ENCODE measurements at places on chromosomes 11 and 22.
A peak's percentile ranks its signal among the peaks of the same experiment; 100 is the strongest.

DNA sequence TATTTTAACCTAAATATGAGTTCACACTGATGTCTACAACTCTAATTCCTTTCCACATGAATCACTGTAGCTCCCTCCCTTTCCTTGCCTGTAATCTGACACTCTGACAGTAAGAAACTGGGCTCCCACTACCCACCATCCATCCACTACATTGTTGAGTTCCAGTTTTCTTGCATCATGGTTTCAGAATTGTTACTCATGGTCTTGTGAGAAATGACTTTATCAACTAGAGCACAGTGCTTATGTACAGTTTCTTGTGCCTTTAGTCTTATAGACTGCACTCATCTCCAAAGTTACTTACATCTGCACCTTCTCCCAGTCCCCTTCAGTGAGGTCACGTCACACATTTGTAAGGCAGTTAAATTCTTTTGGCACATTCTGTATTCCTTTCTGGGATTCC, 78.6 kb downstream of the RTL6 start:
- peaks cover 3% of the 10 kb centered on the region for H3K4me1 ChIP-seq
- H3K27me3 ChIP-seq = no peaks in the 10 kb centered on the region
- DNase-seq = no peak
- no peak overlapping the region for H3K4me3 ChIP-seq

GRCh38 chr11:31408201-31408600, 38.5 kb downstream of the DNAJC24 start:
- no peak for DNase-seq
- H3K27ac ChIP-seq = no peak overlapping the region
- H3K27me3 ChIP-seq = no peaks in the 10 kb centered on the region

DNA sequence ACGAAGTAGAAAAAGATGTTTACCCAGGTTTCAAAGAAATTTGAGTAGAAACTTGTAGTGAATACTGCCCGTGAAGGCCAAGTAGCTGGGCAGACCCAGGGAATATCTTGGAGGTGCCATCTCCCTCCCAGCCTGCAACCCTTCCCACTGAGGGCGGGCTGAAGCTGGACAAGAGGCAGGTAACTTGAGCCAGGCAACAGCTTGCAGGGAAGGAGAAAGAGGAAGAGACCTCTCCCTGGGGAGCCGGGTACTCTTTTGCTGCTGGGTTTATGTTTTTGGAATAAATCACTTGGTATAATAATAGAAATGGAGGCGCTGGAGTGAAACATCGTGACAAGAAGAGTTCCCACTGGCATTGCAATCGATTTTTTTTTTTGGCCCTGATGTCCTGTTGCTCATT, 49.4 kb upstream of the JAM3 start:
- no peak for DNase-seq
- H3K4me3 ChIP-seq = no peak overlapping the region
- peaks cover 77% of the 10 kb centered on the region for H3K27me3 ChIP-seq
- H3K36me3 ChIP-seq = no peaks in the 10 kb centered on the region

DNA sequence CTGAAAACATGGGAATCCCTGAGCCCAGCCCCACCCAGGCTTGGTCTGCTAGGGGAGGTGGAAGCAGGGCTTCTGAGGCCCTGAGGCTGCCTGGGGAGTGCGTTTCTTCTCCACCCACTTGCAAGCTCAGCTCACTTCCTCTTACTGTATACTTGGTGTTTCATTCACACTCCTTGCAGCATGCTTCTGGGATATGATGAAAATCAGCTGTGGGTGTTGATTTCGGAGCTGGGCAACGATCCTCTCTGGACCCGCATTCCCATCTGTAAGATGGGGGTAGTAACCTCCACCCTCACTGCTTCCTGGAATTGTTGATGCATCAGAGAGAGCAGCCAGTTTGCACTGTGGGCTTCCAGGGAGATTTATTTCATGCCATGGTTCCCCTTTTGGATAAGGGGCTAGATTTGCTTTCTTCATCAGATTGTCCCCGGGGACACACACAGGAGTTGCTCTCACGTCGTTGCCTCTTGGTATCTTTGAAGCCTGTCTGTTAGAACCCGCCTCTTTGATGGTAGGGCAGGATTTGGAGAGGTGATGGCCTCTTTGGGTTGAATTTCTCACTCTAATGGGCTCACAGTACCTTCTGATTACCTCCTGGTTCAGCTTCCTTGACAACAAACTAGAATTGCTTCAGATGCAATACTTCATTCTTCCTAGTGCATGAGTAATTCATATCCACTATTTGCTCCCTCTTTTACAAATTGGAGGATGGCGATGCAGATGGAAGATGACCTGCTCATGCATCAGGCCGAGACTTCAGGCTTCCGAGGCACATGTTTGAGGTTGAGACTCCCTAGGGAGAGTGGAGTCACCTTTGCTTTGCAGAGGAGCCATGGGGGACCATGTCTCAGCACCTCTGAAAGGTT, 40.4 kb downstream of the BCR start:
- H3K27ac ChIP-seq = no peak overlapping the region
- H3K4me3 ChIP-seq = no peak overlapping the region
- no peaks in the 10 kb centered on the region for H3K36me3 ChIP-seq
- DNase-seq = no peak

DNA sequence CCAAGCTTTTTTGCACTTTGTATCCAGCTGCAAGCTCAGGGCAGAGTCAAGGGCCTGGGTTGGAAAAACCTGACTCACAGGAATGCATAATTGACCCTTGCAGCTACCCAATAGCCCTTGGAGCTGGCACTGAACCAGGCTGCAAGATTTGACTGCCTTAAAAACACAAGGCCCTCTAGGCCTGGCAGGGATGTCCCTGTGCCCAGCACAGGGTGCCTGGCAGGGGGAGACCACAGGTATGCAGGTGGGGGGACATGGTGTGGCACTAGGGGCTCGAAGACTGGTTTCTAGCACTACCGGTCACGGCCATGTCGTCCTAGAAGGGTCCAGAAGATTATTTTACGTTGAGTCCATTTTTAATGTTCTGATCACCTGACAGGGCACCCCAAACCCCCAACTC, 30.2 kb downstream of the SBF1 start:
- DNase-seq = no peak
- no peaks in the 10 kb centered on the region for H3K27me3 ChIP-seq
- H3K27ac ChIP-seq = no peak overlapping the region
- H3K36me3 ChIP-seq = peaks cover 86% of the 10 kb centered on the region

DNA sequence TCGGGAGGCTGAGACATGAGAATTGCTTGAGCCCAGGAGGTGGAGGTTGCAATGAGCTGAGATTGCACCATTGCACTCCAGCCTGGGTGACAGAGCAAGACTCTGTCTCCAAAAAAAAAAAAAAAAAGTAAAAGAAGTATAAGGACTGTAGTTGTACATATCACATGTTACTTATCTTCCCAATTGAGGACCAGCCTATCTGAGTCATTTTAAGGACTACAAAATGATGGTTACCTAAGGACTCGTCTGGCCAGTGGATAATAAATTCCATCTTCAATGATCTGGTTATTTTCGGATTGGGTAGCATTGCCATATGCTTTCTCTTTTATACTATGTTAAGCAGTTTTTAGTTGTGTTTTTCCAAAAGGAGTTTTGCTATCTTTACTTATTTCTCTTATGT, 55.3 kb downstream of the PPFIA1 start:
- peaks cover 10% of the 10 kb centered on the region for H3K36me3 ChIP-seq
- H3K4me1 ChIP-seq = peaks cover 28% of the 10 kb centered on the region
- no peak for DNase-seq
- H3K4me3 ChIP-seq = no peak overlapping the region
- H3K27ac ChIP-seq = no peak overlapping the region

DNA sequence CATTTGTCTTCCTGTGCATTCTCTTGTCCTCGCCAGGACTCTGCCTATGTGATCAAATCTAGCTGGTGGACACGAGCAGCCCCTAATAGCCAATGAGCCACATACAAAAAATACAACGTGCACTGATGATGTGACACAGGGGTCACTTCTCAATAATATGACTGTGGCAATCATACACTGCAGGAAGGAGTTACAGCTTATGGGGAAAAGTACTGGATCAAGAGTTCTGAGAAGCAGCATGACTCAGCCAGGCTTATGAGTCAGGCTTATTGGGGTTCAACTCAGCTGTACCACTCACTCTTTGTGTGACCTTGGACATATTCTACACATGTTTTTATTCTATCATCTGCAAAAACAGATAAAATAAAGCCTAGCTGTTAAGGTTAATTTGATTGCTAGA, 889.4 kb upstream of the TENM4 start:
- peaks cover 4% of the 10 kb centered on the region for H3K4me1 ChIP-seq
- no peak for DNase-seq
- no peak overlapping the region for H3K4me3 ChIP-seq
- H3K36me3 ChIP-seq = no peaks in the 10 kb centered on the region
- no peak overlapping the region for H3K27ac ChIP-seq

GRCh38 chr11:9758637-9759518, 95.0 kb downstream of the SWAP70 start:
- H3K36me3 ChIP-seq = no peaks in the 10 kb centered on the region
- DNase-seq = no peak
- H3K27me3 ChIP-seq = no peaks in the 10 kb centered on the region
- H3K4me3 ChIP-seq = no peak overlapping the region
- H3K4me1 ChIP-seq = peaks cover 15% of the 10 kb centered on the region
- no peak overlapping the region for H3K27ac ChIP-seq

GRCh38 chr22:23764899-23765881, 2.4 kb downstream of the C22orf15 start:
- H3K4me1 ChIP-seq = peaks cover 16% of the 10 kb centered on the region
- H3K36me3 ChIP-seq = no peaks in the 10 kb centered on the region
- no peak overlapping the region for H3K27ac ChIP-seq
- no peak overlapping the region for H3K4me3 ChIP-seq

- H3K27me3 ChIP-seq = no peaks in the 10 kb centered on the region
- H3K4me3 ChIP-seq = no peak overlapping the region
- no peak overlapping the region for H3K27ac ChIP-seq
- no peaks in the 10 kb centered on the region for H3K36me3 ChIP-seq
- DNase-seq = no peak
- peaks cover 9% of the 10 kb centered on the region for H3K4me1 ChIP-seq
These were observed 123.4 kb downstream of the SLC17A6 start for GRCh38 chr11:22461626-22462025.

DNA sequence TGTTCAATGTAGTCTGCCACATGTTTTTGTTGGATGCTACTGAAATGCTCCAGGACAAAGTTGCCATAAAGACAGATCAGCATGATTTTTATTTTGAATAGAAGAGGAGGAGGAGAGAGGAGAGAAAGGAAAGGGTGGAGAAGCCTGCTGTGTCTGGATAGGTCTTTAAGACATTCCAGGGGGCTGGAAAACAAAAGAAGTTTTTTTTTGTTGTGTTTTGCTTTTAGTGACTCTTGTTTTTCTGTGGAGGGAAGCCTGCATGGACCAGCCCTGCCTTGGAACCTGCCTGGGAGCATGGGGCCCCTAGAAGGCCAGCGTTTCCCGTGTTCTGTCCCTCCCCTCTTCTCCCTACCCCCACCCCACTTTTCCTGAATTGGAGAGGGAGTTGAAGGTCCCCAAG, 2.3 kb downstream of the TSPAN18 start:
- H3K4me3 ChIP-seq = peak overlapping the region; percentile 73
- no peaks in the 10 kb centered on the region for H3K27me3 ChIP-seq
- peak; percentile 35 for DNase-seq
- peaks cover 40% of the 10 kb centered on the region for H3K4me1 ChIP-seq
- H3K27ac ChIP-seq = peak overlapping the region; percentile 65
- peaks cover 12% of the 10 kb centered on the region for H3K36me3 ChIP-seq

DNA sequence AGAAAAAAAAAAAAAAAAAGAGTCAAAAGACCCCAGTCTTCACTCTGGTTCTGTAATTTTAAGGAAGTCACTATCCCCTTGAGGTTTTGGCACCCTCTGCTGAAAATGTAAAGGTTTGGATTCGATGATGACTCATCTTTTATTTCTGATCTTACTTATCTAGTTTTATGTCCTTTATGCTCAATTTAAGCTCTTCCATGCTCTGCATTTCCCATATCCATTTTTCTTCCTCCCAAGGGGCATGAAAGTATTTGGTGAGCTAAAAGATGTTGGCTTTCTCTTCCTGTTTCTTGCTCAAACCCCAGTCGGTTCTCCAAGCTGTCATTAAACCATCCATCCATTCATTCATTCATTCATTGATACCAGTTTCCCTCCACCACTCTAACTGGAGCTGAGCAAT, 61.0 kb upstream of the CDON start:
- no peaks in the 10 kb centered on the region for H3K27me3 ChIP-seq
- H3K4me1 ChIP-seq = no peaks in the 10 kb centered on the region
- DNase-seq = no peak
- H3K36me3 ChIP-seq = no peaks in the 10 kb centered on the region
- H3K27ac ChIP-seq = no peak overlapping the region

Measured in neuronal stem cell (in vitro differentiated cells).